SK-N-MC (cell line): ENCODE measurements at places on chromosomes 16 and 17.

GRCh38 chr17:40952154-40952553, 14.6 kb downstream of the KRT39 start:
- no peak for DNase-seq

GRCh38 chr16:62390214-62390613, 354.0 kb upstream of the CDH8 start:
- no peak for DNase-seq

DNA sequence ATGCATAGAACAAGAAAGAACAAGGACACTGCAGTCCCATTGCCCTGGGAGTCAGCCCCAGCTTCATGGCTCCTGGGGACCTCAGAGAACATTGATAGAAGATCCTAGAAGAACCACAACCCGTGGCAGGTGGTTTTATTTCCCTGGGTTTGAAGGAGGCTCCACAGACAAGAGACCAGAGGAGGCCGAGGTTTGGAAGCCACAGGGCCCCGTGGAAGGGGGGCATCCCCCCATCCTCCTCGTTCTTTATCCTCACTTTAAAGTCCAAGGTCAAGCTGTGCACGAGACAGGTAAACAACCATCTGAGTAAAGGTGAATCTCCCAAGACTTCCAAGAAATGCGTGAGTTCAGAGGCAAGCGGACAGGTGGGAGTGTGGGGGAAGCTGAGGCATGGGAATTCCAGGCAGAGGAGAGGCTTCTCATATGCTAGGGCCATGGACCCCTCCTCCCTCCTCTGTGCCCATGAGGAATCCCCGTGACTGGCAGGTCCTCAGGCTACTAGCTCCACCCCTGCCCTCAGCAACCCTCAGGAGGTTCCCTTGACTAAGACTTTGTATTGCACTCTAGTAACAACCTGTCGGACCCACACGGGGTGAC, 849 bp upstream of the SULT1A1 start:
- DNase-seq = no peak

DNA sequence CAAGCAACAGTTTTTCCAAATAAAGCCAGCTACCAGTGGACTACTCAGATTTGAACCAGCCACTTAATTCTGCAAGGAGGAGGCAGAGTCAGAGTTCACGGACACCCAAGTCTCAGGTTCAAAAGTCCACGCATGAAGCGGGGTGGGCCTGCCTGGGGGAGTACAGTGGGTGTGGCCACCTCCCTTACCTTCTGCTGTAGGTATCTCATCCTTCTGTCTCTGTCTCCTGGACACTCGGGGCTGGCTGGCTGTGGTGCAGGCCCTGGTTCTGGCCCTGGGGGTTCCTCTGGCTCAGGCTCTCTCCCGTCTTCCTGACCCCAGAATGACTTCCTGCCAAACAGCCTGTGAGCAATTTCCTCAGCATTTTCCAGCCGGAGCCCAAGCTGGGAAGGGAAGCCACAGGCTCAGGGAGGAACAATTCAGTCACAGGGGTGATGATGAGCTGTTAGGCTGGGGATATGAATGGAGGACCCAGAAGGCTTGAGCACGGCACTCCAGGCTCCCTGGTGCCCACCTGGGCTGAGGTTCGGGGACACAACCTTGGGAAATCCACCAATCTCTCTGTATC, 101.9 kb downstream of the LITAF start:
- no peak for DNase-seq

GRCh38 chr17:15264542-15264941, 584 bp downstream of the PMP22 start:
- DNase-seq = no peak

- no peak for DNase-seq
Observed at GRCh38 chr16:71242601-71243000, 12.1 kb upstream of the HYDIN start.

GRCh38 chr17:80129006-80129565, 17.8 kb downstream of the EIF4A3 start:
- DNase-seq = no peak

DNA sequence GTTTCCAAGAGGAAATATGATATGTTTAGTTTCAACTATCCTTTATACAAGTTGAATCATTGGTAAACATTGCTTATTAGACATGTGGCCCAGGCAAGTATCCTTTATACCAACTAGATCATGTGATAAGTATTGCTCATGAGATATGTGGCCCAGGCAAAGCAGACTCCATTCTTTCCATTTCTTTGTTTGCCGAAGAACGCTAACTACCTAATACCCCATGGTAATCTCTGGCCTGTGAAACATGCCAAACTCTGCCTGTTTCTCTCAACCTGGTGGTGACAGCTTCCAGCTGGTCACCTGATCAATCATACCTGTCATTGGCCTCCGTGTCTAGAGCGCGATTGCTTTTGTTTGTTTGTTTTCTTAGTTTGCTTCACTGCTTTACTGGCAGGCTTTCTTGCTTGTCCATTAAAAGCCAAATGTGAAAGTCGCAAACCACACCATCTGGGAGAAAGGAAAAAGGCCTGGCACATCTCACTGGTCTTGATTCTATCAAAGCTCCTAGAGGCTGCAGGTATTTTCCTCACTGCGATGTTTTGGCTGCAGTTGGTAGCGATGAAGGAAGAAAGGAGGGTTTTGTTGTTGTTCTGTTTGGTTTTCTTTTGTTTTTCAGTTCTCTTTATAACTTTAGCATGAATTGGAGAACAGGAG, 686.2 kb downstream of the KCNJ2 start:
- DNase-seq = no peak

DNA sequence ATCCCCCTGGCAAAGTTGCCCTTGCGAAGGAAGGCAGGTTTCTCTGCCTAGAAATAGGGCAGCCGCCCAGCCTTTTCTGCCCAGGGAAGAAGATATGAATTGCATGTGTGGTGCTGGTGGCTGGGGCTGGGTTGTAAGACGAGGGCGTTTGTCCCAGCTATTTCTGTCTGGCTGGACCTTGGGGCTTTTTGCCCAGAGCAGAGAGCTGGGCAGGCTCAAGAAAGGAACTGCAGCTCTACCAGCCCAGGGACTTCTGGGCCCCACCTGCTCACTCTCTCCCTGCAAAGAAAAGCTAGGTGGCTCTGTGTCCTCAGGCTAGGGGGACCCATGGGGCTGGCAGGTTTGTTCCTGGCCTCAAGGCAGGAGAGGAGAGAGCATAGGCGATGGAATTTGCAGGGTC, 586 bp downstream of the CACNG1 start:
- DNase-seq = no peak
